ENCODE measurements at places on chromosomes 3 and 15.

DNA sequence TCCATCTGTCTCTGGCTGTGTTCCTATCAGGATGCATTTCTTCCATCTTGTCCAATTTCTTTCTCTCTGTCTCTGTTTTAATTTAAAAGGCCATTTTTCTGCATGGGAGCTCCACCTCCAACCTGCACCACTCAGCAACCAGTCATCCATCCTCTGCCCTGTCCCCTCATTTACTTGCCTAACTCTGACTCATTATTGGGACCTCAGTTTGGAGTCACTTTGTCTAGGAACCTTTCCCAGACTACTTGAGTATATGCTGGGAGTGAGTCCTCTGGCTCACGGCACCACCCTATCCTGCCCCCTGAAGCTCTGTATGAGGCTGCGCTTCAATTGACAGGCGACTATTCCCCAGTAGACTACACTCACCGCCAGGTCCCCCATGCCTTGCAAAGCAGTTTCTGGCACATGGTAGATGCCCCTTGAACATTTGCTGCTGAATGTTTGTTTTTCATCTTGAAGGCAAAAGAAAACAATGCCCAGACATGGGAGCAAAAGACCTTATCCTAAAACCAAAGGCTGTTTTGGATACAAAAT lies 513.3 kb upstream of the CFAP20DC start:
- DNase-seq = no peak

DNA sequence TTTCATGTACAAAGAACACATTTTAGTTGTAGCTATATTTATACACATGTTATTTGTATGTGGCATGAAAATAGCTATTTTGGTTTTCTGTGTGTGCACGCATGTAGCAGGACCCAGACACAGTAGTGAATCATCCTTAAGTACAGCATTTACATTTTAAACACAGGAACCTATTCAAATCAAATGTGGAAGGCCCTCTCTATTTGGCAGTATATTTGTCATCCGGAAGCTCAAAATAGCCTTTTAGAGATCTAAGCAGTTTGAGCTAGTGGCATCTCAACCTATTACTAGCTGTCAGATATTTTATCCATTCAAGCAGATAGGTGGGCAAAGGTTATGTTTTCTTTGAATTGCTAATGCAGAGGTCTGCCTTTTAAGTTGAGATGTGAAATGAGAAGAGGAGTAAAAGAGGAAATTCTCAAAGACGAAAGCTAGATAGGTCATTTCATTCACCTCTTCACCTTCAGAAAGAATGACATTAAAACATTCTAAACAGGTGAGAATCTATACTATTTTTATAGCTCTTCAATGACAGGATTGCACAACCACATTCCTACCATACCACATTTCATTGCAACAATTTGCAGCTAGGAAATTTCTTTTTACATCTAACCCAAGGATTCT lies 46.3 kb upstream of the TIPARP start:
- DNase-seq = no peak

GRCh38 chr3:171313702-171314101 lies 146.5 kb downstream of the TNIK start:
- DNase-seq = no peak

- DNase-seq = no peak
These were observed 132.2 kb downstream of the TGFBR2 start for GRCh38 chr3:30738605-30739004.

DNA sequence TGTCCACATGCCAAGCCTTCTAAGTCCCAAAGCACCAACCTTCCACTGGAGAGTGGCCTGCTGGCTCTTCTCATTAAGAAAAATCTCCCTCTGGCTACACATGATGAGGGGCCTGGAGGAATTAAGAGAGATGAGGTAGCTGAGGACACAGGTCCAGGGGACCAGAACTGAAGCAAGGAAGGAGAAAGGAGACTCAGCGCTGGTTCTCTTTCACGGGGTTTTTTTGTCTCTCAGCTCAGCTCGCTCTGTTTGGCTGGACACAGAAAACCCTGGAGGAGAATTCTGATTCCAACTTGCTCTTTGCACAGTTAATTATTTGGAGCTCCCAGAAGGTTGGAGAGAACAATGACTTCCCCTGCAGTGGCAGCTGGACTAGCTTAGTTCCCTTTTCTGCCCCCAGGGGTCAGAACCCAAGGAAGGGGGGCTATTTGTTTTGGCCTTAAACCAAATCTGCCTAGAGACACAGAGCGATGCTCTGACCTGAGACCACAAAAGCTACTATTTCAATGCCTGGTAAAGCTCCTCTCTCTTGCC lies 507.6 kb downstream of the FHIT start:
- DNase-seq = no peak

DNA sequence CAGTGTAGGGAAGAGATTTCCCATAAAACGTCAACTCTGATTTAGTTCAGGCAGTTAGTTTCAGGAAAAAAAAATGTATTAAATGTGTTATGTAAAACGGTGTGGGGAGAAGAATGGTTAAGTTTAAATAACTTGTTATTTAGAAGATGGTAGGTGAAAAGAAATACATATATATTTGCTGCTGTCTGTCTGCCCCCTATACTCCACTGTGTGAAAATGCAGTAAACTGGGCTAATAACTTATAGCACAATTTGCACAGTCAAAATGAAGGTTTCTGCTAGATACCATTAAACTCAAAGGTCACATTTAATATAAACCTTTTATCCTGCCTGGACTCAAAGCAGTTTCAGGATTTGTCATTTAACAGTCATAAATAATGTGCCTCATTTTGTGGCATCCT lies 515.0 kb downstream of the FGF12 start:
- no peak for DNase-seq

GRCh38 chr15:58139276-58139988 lies 1.3 kb downstream of the AQP9 start:
- DNase-seq = no peak

DNA sequence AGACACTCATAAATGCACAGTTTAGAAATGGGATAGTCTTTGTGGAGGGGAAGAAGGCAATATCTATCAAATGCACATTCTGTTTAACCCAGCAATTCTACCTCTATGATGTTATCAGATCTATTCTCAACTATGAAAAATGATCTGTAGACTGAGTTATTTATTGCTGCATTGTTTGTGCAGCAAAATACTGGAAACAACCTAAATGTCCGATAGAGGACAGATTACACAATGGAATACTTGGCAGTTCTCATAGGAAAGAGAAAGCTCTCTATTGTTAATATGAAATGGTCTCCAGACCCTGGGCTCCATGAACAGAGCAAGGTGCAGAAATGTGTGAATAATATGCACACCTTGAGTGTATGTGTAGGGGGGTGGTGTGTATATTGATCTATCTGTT lies 49.0 kb upstream of the SELENOK start:
- DNase-seq = no peak

GRCh38 chr3:156368189-156368588 lies 186.7 kb downstream of the SSR3 start:
- no peak for DNase-seq

DNA sequence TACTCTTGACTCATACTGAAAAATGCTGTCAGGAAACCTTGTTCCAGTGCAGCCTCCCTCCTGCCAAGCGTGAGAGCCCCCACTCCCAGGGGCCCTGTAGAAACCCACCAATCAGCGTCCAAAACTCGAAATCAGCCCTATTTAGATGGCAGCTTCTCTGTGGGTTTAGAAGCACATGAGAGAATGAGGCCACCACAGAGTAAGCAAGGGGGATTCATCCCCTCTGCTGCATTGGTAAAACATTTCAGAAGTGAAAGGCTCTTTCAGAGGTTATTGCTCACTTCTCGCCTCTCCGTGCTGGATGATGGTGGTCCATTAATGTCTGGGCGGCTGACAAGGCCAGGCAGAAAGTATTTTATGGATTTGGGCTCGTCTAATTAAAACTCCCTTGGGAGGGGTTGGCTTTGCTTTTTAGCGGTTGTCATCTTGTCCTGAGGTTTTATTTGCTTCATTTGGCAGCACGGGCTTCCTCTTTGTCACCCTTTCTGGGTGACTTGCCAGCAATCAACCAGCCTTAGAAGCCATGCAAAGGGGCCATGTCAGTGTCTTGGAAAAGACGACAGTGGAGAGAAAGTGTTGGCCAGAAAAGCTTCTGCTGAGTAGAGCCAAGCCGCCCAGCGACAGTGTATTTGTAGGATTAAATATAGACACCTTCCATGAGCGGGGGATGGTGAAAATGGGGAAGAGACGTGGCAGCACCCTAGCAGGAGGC lies 145.5 kb downstream of the ATP10A start:
- no peak for DNase-seq

DNA sequence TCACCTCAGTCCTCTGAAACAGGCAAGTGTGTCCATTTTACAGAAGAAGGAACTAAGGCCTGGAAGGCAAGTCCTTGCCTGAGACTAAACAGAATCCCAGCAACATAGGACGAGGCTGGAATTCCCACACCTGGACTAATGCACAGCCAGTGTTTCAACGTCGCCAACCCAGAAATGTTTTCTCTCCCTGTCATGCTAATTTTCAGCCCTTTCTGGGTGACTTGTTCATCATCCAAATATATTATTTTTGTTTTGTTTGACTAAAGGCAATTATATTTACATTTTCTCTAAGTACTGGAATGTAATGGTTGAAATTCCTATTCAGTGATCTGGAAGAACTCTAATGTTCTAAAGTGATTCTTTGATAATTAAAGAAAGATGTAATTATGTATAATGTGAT lies 51.8 kb downstream of the BTD start:
- no peak for DNase-seq

DNA sequence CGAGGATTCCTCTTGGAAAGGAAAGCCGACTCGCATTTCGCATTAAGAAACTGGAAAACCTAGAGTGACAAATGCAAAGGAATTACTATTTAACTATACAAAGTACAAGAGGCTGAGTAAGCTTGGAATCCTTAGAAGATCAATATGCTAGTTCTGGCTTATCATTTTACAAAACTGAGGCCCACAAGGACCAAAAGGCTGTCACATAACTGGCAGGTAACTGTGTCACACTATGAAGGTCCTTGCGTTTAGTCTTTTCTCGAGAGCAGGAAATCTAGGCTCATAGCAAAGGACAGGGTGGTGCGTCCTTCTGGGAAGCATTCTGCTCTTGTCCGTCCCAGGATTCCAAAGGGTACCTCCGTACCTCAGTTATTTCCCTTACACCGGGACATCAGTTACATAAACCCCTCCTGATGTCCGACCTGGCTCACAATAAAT lies 629 bp downstream of the RPL24 start:
- DNase-seq = no peak

- DNase-seq = no peak
These were observed 17.4 kb upstream of the INO80 start for GRCh38 chr15:41133454-41133853.

DNA sequence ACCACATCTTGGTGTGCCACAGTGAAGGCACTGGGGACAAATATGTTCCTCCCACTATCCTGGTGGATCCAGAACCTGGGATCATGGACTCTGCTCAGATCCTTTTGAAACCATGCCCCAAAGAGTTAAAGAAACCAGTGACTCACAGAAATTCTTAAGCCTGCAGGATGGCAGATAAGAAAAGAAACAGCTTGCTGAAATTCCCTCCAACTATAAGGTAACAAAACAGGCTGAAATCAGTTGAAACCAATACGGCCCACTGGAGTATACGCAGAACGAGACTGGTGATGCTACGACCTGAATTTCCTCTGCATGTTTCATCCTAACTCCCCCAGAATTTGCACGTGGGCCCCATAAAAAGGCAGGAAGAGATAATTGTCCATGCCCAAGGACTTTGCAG lies 209.6 kb downstream of the TJP1 start:
- DNase-seq = no peak

- no peak for DNase-seq
These were observed 174.3 kb upstream of the BCL6 start for GRCh38 chr3:187919544-187919943.

DNA sequence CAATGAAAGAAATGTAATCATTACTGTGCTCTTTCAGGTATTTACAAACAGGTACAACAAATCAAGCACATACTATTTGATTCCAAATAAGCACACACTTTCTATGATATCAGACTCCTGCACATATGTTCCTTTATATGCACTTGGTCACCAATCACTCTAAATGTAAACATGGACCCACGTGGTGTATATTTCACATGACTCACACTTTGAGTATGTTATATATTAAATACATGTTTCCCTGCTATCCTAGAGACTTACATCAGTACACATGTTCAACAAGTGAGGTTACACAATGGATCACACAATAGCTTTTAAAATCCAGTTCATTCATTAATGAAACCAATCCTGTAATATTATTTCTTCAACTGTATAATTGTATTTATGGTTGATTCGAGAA lies 683.5 kb downstream of the NR2F2 start:
- DNase-seq = no peak

- DNase-seq = peak; percentile 64
These were observed 137.5 kb downstream of the XXYLT1 start for GRCh38 chr3:195133462-195133861.

DNA sequence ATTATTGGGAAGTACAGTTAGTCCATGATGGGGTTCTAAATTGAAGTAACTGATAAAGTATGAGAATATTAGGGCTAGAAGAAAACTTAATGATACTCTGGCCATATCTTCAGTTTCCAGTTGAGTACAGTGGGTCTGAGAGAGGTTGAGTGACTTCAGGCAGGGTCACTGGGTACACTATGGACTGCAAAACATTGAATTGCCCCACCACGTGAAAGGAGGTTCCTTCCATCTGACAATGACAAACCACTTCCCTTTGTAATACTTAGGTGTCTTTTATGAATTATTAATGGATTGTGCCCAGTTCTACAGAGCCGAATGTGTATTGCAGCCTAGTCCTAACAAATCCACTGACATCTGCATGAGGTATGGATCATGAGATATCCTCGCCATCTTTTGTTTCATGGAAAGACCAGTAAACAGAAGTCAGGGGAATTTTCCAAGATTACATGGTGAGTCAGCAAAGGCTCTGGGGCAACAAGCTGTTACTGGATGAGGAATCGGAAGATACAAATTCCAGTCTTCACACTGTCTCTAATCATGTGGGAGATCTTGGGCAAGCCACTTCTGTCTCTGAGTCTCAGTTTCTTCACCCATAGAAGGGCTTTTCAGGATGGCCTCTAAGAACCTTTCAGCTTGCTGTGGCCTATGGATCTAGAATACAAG lies 66.5 kb upstream of the BCL6 start:
- no peak for DNase-seq

DNA sequence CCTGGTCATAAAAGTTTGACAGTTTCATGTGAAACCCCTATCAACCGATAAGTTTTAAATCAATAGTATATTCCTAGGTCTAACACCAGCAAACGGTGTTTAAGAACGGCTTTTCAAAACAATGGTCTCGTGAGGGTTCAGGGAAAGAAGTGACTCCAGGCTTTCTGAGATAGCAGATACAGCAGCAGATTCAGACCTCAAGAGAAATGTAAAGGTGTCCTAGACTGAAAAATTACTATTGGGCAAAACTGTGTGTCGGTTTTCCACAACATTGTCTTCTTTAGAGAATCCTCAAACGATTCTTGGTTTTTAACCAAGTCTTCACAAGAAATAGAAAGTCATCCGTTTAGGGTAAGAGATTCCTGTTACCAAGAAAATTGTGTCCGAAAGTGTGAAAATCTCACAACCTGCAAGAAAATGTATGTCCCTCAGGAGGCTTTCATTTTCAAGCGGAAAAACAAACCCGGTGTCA lies 1.2 kb downstream of the SETD2 start:
- no peak for DNase-seq

DNA sequence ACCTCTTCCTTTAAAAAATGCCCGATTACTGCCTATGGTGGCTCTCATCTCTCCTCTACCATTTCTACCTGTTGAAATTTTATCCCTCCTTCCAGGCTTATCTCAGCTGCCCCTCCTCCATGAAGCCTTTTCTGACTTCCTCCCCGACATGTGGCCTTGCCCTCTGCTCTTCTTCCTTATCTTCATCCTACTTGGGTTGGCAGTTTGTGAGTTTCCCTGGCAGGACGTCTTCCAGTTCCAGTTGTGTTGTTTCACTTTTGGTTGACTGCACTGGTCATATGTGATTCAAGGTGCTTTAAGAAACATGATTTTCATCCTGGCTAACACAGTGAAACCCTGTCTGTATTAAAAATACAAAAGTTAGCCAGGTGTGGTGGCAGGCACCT lies 4.4 kb downstream of the DLL4 start:
- no peak for DNase-seq

Measured in CD4-positive, alpha-beta T cell treated with Interferon gamma for 1 hour (primary cell).